ENCODE measurements at places on chromosomes 1 and 21.

- DNase-seq: no peak
Measured at GRCh38 chr1:55289614-55290013, 74.5 kb upstream of the USP24 start.

GRCh38 chr1:23098463-23099170, 70.0 kb downstream of the LUZP1 start:
- peak; percentile 44 for DNase-seq

- no peak for DNase-seq
Measured at GRCh38 chr1:172360511-172360910, 60.0 kb upstream of the C1orf105 start.

DNA sequence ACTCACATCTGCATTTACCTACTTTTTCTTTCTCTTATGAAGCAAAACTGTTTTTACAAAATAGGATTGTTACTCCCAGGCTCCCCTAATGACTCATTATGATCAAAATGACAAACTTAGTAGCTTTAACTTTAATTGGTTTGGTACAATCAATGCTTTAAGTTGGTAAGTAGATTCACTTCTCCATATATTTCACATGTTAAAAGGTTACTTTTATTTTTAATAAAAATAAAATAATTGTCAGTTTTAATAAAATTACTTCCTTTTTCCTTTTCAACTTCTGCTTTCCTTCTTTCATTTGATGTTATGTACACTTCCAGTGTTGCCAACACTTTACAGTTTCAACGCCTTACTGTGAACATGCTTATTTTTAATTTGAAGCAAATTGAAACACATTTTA, 477.6 kb downstream of the SETD4 start:
- no peak for DNase-seq

DNA sequence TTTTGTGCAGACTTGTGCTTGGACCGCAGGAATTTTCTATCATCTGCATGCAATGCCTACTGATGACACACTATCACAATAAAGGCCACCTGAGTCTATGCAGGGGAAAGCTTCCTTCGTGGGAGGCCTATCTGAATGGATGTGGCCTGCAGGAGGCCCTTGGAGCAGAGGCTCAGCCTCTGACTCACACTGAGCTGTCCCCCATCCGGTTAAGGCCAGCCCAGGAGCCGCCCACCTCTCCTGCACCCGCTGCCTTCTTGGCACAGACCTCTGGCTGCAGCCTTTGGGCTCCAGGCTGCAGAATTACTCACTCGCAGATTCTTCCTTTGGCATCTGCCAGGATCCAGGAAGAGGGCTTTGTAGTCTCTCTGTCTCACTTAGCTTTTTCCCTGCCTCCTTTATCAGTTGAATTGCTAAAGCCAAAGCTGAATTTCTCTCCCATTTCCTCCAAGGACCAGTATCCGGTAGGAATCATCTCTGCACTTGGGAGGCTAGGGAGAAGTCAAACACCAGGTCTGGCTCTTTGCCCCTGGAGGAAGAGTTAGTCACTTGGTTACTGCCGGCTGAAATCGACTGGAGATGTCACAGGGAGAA, 65.1 kb upstream of the JUN start:
- peak; percentile 28 for DNase-seq

DNA sequence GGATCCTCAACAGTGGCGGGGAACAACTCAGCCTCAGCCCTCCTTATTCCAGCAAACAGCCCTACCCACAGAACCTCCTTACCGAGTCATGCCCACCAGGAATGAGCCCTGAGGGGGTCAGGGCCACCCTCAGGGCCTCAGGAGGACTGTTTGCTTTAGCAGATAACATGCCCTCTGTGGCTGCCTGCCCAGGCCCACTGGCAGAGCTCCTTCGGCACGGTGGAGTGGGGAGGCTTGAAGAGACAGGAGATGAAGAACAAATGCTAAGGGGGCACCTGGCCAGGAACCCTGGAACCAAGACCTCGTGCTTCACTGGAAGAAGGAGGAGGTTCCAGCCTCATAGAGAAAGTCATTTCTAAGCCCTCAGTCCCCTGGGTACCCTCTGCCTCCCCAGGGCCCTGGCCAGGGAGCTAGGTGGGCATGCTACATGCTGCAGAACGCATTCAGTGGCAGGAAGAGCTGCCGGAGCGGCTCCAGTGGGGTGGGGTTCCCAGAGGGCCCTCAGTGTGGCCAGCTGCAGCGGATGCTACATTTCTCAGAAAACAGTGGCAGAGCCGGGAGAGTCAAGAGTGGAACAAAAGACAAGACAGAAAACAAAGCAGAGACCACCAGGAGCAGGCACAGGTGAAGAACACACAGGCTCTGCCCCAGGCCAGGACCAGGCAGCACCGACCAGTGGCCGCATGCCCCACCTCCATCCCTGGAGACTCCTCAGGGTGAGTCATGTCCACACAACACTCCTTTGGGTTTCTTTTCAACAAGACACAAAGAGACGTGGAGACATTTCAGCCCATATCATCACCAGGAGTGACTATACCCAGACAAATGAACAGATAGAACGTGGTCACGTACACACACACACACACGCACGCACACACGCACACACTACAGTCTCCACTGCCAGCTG, 39.8 kb downstream of the RIMS3 start:
- DNase-seq: no peak

DNA sequence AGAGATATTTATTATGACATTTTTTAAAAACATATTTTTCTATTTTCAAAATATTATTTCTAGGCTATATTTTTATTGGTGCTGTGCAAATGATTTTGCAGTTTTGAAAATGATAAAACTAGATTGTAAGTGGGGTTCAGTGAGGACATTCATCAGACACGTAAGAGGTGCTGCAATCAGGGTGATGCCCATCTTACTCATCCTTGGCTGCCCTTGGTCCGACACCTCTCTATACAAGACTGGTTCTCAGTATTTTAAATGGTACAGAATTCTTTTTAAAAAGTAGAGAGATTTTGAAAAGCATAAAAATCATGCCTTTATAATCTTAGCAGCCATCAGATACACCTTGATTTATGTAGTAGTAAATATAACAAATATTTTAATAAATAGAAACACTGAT, 24.0 kb downstream of the HENMT1 start:
- DNase-seq: no peak

DNA sequence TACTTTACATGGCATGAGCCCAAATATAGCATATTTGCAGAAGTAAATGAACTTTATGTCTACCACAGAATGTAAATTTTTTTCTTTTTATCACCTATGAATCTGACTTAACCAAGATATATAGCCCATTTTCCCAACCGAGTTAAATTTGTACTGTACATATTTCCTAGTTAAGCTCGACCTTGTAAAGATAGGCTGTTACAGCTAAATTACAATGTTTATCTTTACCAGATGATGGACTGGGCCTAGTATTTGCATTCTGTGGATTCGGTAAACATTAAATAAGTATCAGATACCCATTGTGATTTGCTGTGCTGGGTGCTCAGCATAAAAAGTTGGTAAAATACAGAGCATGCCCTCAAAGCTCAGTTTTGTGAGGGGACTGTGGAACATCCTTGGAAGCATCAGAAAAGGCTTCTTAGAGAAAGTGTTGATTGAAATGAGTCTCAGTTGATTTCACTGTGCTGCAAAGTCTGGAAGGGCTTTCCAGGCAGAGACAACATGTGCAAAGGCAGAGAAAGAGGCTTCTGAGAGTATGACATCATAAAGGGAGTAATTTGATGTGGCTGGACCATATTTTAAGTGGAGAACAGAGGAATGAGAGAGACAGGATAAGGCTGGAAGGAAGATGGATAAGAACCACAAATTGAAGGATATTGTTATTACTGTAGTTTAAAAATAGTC, 27.4 kb downstream of the MORC3 start:
- no peak for DNase-seq

DNA sequence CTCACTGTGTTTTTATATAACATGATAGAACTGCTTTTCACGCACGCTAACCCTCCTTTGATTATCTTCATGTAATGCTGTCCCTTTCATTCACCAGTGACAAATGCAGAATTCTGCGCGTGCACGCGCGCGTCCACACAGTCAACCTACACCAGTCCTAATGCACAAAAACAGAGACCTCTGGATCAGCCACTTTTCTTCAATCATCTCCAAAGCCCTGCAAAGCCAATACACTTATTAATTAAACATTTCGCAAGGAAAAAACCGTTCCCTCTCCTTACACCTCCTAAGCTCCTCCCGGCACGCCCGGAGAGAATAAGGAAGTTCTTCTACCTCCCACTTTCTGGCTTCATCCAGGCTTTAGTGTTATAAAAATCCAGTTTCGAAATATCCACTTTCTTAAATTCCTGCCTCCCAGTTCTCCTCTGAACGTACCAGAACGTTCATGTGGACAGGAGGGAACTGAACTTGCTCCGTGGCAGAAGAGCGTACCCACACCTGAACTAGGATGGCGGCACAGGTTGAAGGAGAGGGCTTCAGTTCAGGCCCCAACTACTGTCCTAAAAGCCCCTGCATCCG, 4.6 kb downstream of the LMX1A start:
- no peak for DNase-seq
